ENCODE measurements at places on chromosomes 5 and 9.

DNA sequence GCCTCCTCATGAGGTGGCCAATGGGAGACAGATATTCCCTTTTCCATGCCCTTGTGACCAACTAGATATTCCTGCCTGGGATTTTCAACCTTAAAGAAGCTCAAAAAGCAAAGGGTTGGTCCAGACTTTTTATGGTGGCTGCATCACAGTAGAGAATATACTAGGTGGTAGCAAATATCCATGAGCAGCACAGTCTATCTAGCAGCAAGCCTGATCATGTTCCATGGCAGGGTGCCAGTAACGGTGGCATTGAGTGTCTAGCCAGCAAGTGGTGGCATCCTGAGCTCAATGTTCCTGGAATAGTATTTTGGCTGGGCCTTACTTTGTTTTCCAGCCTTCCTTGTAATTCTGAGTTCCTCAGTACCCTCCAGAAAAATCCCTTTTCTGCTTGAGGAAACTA lies 25.8 kb downstream of the CDC25C start:
- DNase-seq, result no peak

DNA sequence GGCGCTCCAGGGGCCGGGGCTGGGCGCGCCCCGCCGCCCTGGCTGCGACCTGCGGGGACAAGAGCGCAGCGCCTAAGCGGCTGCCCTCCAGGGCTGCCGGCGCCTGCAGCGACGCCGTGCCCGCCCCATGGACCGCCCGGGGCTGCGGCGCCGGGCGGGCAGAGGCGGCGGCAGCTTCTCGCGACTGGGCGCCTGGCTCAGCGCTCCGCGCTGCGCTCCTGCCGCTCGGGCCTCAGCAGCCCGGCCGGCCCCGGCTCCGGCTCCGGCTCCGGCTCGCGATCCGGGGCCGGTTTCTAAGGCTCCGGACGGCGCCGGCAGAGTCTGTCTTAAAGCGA lies at the start of gene PITX1:
PITX1 (minus strand) TSS at position 328 of the 335 bp plus-strand sequence. CDS start 347 bp downstream, outside the sequence.
- DNase-seq, result no peak

DNA sequence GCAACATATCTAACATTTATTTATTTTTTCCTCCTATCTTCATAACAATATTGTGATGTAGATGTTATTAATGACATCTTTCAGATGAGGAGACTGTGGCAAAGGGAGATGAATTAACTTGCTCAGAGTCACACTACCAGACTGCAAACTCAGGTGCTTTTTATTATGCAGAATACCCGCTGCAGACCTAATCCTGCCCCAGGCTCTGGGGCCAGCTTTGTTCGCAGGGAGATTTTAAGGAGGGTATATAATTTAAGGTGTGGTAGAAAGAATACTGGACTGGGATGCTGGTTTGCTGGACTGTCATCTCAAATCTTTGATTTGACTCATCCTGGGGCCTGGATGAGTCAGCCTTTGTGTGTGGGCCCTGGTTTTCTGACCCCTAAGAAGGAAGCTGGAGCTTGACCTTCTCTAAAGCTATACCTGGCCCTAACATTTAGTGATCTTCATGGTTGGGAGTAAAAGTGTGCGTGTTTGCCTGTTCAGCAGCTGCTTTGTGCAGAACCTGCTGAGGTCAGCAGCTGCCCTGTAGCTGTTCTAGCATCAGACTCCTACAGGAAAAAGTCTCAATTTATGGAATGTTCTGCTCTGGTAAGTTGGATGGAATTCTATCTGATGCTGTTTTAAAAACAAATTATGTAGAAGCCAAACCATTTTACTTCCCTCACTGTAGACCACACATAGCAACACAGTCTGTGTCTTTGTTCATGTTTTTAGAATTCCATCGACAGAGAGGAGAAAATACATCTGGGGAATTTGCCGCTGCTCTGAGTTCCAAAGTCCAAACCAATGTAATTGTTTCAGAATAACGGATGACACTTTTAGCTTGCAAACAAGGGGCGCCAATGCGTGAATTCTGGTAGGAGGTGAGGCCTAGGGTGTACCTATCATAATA lies 4.5 kb downstream of the SLC36A1 start:
- no peak for DNase-seq

- DNase-seq, result no peak
These were observed 82.9 kb downstream of the ERBIN start for GRCh38 chr5:66009277-66009676.

- DNase-seq, result no peak
These were observed 22.8 kb downstream of the PAEP start for GRCh38 chr9:135584371-135584770.

DNA sequence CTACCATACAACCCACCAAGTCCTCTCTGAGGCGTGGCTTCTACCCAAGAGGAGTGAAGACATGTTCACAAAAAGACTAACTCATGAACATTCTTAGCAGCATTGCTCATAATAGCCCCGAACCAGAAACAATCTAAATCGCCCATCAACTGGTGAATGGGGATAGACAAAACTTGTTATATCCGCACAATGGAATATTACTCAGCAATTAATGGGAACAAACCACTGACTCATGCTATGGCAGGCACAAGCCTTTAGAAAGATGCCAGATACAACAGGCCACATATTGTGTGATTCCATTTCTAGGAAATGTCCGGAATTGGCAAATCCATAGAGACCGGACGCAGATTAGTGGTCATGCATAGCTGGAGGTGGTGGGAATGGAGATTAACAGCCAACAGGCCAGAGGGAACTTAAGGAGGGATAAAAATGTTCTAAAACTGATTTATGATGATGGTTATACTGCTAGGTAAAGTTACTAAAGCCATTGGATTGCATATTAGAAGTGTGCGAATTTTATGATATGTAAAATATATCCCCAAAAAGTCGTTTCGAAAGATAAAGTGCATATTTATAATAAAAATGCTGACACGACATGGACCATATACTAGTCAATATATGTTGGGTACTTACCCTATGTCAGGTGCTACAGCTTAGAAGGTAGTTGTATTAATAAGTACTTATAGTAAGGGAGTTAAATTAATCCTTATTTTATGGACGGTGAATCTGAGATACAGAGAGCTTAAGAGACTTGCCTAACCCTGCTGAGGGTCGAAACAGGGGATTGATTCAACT lies 55.4 kb downstream of the LHX2 start:
- DNase-seq, result no peak
